A549 treated with CpdA at 1 μM for 4 hours (cell line): ENCODE measurements at places on chromosomes 16 and 17. TPM values are rescaled to one million over a fixed set of nuclear protein-coding genes. Genes with fewer than 3 reads are reported as not detected.

CPHXL2 gene
- total RNA-seq, result not detected in 5 replicates

RSKR gene
- total RNA-seq, result 3.4 to 6.2 TPM (median 4.3 TPM) in 5 replicates

TMEM100 gene
- total RNA-seq, result not detected in 5 replicates

NPW gene
- total RNA-seq, result 0.79 to 1.5 TPM (median 1.2 TPM) in 4 of 5 replicates, not detected in the other

KRT13 gene
- 0.16 to 0.30 TPM (median 0.20 TPM) in 5 replicates for total RNA-seq

LCMT1 gene
- total RNA-seq, result 38.0 to 41.3 TPM (median 39.7 TPM) in 5 replicates

DLX3 gene
- 0.14 to 0.23 TPM (median 0.19 TPM) in 5 replicates for total RNA-seq

KAT7 gene
- total RNA-seq, result 28.4 to 32.8 TPM (median 29.6 TPM) in 5 replicates

CHD9NB gene
- 0.97 to 1.7 TPM (median 1.3 TPM) in 5 replicates for total RNA-seq

EPOP gene
- total RNA-seq, result 11.2 to 15.0 TPM (median 14.6 TPM) in 5 replicates

SHISA6 gene
- total RNA-seq, result not detected in 5 replicates
